CD4-positive, alpha-beta T cell treated with Interleukin-12 subunit alpha and Interleukin-12 subunit beta, for 1 hour (primary cell): ENCODE measurements at places on chromosomes 5 and 9.

DNA sequence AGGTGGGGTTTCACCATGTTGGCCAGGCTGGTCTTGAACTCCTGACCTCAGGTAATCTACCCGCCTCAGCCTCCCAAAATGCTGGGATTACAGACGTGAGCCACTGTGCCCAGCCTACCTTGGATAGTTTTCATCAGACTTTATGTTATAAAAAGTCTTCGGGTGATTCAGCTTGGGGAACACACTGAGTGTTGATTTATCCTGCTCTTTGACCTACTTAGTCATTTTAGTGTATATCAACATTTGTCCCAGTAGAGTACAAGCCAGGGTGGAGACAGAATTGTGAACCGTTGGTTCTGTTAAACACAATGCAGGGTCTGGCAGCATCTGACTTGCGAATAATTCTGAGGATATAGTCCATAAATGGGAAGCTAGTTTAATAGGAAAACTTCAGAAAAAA is 39.7 kb downstream of the NFX1 start:
- no peak for DNase-seq

DNA sequence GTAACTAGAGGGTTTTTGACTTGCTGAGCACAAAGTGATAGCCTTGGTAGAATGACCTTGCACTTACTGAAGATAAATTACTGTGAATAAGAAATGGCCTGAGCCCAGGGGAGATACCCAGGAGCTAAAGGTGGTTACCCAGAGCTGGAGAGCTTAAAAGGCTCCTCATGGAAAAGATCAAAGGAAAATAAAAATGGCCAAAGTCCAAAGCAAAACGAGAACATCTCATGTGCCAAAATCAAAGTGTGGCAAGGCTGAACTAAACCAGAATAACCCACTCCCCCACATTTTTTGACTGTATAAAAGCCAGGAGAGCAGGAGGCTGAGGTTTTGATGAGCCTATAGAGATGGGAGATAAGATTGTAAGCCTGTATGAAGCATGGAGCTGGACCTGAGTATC is 14.4 kb downstream of the IDNK start:
- DNase-seq: no peak

DNA sequence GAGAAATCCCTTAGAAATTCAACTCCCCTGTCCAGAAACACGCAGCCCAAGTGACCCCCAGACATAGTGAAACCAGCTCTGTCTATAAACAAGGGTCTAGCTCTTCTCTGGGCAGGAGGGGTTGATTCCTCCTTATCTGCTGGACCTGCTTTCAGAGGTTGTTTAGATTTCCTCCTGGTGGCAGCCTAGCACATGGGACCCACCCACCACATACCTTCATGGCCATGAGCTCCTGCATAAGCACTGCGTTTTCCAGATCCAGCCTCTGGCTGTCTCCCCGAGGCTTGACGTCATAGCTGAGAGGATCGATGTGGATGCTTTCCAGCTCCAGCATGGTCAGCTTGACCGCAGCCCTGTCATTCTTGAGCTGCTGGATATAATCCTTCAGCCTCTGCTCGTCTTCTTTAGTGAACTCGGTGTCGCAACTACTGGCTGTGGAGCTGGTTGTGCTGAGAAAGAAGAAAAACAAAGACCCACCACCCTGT is 77.0 kb downstream of the DCP2 start:
- DNase-seq: no peak

GRCh38 chr5:39639618-39640089 is 214.9 kb upstream of the DAB2 start:
- no peak for DNase-seq

DNA sequence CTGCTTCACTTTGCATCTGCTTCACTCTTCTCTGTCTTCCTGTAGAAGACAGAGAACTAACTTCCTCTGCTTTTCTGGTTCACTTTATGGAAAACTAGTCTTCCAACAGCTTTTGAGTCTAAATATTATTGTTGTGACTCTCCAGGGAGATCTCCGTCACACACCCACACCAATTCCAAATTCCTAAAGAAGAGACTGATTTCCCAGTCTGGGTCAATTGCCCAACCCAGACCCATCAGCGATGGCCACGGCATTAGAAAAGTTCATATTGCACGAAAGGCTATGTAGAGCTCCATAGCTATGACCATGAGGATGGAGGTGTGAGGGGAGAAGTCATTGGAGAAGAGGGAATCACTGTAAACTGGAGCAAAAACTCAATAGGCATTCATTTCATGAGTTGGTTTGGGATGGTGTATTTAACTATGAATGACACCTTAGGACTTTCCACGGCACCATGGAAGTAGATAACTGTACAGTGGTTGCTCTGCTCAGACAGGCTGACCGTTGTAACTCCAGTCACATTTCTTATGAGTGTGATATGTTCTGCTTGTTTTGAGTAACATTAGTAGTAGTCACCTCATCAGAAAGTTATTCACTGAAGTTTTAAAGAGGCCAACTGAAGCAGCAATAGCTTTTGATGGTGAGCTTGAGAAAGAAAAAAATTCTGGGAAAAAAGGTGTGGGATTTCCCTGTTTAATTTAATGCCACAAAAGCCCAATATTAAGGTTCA is 78.1 kb upstream of the MAMDC2 start:
- DNase-seq: no peak

DNA sequence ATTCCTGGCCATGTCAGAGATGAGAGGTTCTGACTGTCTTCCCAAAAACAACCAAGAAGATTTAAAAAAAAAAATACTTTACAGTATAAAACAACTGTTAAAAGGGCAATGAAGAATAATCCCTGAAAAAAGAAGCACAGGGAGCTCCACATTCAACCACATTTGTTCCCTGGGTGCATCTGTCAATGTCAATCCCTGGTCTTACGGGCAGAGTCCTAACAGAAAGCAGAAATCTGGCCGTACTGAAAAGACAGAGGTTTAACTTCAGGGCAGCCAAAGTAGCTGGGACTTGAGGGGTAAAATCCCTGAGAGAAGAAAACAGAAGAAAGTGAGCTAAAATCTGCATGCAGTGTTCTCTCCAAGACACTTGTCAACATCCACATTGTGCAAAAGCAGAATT is 76.6 kb downstream of the RICTOR start:
- DNase-seq: no peak

DNA sequence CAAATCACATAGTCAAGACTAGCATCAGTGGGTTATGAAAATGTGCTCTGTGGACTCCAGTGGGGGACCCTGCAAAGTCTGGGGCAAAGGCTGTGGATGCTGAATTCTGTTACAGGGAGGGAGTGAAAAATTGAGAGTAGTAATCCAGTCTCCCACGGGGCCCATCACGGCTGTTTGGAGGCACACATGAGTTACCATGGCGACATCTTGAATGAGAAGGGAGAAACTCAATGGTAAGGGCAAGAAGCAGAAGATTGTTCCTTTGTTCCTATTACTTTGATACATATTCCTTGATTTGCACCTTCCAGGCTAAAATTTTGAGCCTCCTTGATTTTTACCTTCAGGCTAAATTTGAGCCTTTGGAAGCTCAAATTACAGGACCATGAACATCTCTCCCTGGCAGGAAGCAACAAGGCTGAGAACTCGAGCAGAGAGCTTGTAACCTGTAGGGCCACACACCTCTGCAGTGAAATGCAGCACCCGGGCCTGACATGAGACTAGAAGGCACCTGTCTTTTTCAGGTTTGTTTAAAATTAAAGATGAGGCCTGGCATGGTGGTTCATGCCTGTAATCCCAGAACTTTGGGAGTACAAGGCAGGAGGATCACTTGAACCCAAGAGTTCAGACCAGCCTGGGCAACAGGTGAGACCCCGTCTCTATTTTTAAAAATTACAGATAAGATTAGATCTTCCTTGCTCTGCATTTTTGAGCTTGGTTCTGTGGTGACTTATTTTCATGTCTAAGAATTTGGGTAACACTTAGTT is 31.0 kb upstream of the ZFR start:
- DNase-seq: no peak

- no peak for DNase-seq
Measured at GRCh38 chr9:120413121-120414048, 166.6 kb downstream of the CDK5RAP2 start.

GRCh38 chr9:97479496-97480159 is 21.8 kb upstream of the TMOD1 start:
- no peak for DNase-seq

GRCh38 chr9:32524892-32525708 is 896 bp downstream of the RIGI start:
- DNase-seq: peak; percentile 24

- DNase-seq: no peak
Measured at GRCh38 chr9:104608336-104608735, 2.9 kb upstream of the OR13C2 start.

- DNase-seq: no peak
Measured at GRCh38 chr9:87653941-87654340, 72.0 kb upstream of the CTSL start.

- no peak for DNase-seq
Measured at GRCh38 chr9:109551651-109552050, 53.5 kb upstream of the PTPN3 start.

GRCh38 chr5:54171645-54172384 is 138.6 kb downstream of the ARL15 start:
- no peak for DNase-seq

DNA sequence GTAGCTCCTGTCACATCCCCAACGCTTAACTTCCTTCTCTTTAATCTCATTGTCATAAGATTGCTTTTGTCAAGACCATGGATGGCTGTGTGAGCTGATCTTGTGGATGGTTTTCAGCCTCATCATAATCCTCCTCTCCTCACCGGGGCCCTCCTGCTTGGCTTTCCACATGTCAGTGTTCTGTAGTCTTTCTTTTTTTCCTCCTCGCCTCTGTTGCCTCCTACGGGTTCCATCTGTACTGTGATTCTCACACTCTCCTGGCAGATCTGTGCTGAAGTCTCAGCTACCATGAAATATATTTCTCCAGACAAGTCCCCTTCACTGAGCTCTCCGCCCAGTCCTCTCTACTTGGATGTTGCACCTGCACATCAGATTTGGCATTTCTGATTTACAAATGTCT is 34.9 kb upstream of the FAM120AOS start:
- DNase-seq: no peak

- peak; percentile 57 for DNase-seq
Measured at GRCh38 chr5:176609724-176610434, at the start of gene GPRIN1. Gene GPRIN1 (minus strand): TSS chr5:176610156. CDS start chr5:176599834, 10,322 bp downstream.

GRCh38 chr5:136232316-136232715 is 39.4 kb upstream of the SMIM32 start:
- no peak for DNase-seq
